ENCODE measurements at places on chromosomes 5 and 9.
A peak's percentile ranks its signal among the peaks of the same experiment; 100 is the strongest.

GRCh38 chr5:95043648-95044047 is 241.2 kb downstream of the MCTP1 start:
- peak overlapping the region; percentile 15 for H3K27ac ChIP-seq
- no peaks in the 10 kb centered on the region for H3K36me3 ChIP-seq
- H3K4me3 ChIP-seq, result no peak overlapping the region

DNA sequence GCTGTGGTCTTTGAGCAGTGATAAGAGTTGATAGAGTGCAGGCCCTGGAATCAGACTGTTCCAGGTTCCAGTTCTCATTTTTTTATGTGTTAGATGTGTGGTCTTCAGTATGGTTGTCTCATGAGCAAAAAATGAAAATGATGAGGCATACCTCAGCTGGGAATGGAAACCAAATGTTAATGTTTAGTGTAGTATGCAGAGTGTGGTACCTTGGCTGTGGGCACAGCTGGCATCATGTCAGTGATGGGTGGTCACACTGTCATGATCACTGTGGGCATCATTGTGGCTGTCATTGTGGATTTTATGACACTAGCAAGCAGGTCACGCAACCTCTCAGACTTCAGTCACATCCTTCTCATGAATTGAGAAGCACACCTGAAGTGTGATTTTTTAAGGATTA is 6.4 kb downstream of the ABLIM3 start:
- peak overlapping the region; percentile 91 for H3K27ac ChIP-seq
- H3K4me3 ChIP-seq, result no peak overlapping the region
- H3K4me1 ChIP-seq, result peaks cover 91% of the 10 kb centered on the region
- peaks cover 7% of the 10 kb centered on the region for H3K36me3 ChIP-seq

DNA sequence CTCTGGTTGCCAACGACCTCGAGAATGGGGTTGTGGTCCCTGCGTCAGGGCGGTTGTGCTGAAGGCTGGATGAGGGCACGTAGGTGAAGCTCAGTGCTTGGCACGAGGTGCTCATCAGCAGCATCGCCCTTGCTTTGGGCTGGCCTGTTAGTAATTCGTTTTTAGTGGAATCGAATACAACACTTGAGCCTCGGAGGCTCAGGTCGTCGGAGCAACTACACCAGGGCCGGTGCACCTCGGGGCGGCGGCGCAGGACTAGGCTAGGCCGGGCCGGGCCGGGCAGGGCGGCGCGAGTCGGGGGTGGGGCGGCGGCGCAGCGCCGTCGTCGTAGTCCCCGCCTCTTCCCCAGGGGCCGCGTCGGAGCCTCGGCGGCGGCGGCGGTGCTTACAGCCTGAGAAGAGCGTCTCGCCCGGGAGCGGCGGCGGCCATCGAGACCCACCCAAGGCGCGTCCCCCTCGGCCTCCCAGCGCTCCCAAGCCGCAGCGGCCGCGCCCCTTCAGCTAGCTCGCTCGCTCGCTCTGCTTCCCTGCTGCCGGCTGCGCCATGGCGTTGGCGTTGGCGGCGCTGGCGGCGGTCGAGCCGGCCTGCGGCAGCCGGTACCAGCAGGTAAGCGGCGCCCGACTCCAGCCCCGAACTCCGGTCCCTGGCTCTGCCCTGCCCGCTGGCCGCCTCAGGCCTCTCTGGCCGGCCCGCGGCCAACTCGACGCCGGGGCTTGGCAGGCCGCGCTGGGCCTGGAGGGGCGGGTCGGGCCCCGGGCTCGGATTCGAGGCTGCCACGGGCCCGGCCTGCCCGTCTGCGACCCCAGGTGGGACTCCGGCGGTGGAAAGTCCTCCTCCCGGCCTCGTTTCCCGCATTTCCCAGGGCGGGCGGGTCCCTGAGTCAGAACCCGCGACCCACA is at the start of gene NDFIP1:
Gene NDFIP1, plus strand, starts transcription at position 348 of the 899 bp plus-strand sequence. Its CDS starts 196 bp downstream, at position 544.
- peak within 1 kb of the TSS; percentile 95 for H3K27ac ChIP-seq
- H3K36me3 ChIP-seq, result no peaks in the 10 kb centered on the region
- peak within 1 kb of the TSS; percentile 81 for H3K4me3 ChIP-seq
- DNase-seq, result peak; percentile 90
- H3K4me1 ChIP-seq, result peaks cover 71% of the 10 kb centered on the region
- no peaks in the 10 kb centered on the region for H3K27me3 ChIP-seq

GRCh38 chr5:142600092-142600491 is 85.8 kb downstream of the FGF1 start:
- peaks cover 39% of the 10 kb centered on the region for H3K4me1 ChIP-seq
- H3K36me3 ChIP-seq, result peaks cover 3% of the 10 kb centered on the region
- DNase-seq, result no peak
- no peaks in the 10 kb centered on the region for H3K27me3 ChIP-seq
- H3K4me3 ChIP-seq, result peak overlapping the region; percentile 53
- H3K27ac ChIP-seq, result peak overlapping the region; percentile 82

All from left ventricle myocardium inferior (tissue), 1 donor.